ENCODE measurements at places on chromosomes 5 and 9.

DNA sequence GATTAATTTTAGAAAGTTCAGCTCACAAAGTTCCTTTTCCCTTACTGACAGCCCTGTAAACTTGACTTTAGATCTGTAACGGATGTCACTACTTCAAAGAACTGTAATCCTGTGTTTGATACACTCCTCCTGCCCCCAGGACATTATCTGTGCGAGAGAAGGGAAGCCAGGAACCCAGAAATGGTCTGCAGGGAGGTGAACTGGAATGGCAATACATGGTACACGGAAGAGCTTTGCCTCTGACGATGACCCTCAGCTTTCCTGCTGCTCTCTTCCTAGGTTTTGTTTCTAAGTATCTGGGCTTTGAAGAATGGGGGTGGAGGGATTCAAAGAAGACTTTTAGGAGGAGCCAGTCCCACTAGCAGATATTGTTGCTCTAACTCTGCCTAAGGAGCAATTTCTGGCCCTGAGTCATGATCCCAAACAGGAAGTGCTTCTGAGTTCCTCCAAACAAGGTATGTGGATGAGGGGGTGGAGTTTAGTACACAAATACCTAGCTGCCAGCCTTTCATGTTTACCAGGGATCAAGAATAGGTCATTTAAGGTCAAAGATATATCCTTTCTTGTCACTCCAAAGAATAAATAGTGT, 43.4 kb upstream of the TMC1 start:
- DNase-seq = peak; percentile 72

GRCh38 chr5:142262683-142263082, 62.1 kb downstream of the SPRY4 start:
- DNase-seq = no peak

DNA sequence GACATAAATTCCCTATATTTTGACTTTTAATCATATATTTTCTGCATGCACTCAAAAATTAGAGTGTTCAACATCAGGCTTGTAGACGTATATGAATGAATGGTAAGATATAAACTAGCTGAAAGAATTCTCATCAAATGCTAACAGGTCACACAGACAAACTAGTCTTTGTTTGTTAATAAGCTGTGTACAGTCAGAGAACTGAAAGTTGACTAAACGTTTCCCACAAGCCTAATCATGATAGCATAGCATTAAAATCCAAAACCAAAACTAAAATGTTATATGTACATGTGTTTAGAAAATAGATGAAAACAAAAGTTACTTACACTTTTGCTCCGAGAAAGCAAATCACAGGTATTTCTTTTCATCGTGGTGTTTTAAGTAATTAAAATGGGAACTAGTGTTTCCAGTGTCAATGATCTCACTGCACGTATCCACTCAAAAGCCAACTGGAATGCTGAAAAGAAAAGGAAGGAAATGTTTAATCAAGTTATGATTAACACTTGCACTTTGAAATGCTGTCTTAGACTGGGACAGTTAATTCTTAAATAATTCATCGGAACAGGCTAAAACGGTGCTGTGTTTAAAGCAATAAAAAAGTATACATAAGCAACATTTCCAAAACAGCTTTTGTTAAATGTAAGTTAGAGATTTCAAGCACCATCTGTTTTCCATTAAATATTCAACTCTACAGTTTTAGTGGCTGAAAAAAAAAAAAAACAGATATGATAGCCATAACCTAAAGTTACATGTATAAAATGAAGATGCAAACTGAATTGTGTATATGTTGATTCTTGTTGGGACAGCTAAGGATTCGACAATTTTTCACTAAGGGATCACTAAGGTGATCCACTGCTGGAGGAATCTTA, 291.9 kb upstream of the PDE4D start:
- no peak for DNase-seq

GRCh38 chr9:121368138-121368522, 1.9 kb downstream of the STOM start:
- no peak for DNase-seq

DNA sequence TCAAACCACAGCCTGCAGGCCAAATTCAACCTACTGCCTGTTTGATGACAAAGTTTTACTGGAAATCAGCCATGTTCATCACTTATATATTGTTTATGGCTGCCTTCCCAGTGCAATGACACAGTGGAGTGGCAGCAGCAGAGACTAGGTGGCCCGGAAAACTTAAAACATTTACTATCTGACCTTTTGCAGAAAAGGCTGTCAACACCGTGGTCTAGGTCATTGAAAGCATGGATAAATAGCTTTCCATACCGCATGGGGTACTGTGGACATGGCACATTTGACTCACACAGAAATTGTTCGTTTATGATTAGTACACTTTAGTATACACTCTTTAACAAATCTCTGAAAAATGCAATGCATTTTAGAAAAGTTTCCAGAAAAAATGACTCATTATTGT, 298.3 kb upstream of the EFNA5 start:
- no peak for DNase-seq

GRCh38 chr5:132417010-132417439, 47.5 kb downstream of the SLC22A5 start:
- no peak for DNase-seq

DNA sequence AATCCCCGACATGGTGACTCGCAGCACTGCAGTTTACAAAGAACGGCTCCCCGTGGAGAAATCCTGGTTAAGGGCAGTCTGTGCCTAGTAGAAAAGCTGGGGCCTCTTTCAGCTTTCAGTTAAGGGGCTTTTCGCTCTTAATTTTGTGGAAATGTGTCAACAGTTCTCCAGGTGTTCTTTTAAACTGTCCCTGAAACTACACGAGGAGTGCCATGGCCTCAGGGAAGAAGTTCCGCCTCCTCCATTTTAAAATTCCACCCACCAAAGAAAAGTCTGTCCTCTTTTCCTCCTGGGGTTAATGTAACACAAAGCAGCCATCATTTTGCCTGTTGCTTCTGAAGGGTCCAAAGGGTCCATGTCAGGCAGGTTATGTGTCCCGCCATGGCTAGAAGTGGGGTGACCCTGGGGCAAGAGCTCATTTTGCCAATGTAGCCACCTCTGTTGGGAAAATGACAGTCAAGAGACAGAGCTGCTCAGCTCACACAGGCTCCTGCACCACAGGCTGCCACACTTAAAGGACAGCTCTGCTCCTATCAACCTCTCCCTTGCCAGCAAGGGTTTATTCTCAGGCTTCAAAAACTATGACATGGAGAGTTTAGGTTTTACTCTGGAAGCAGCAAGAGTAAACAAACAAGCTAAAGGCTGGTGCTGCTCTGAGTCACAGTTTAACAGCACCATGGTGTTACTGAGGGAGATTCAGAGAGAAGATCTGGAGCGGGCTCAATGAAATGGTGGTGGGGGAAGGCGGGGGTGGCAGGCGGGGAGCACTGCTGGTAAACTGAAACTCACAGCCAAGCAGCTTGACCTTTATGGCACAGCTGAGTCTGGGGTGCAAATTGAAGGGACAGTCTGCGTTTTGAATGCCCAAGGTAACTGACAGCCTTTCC, 3.2 kb downstream of the WHRN start:
- DNase-seq = no peak

DNA sequence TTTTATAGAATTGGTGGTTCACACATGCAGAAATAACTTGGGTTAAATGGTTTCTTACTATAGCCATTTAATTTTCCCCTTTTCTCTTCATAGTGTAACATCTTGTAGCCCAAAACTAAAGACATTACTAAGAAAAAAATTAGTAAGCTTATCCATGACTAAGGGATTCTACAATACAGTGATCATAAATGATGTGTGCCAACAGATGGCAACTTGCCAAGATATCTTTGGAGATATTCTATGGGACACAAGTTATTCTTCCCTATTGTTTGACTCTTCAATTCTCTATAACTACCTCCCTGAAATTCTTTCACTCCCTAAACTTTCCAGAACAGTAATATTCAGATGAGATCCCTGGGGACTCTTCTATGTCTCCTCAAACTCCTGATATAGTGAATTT, 580.6 kb downstream of the PTPRD start:
- DNase-seq = no peak

DNA sequence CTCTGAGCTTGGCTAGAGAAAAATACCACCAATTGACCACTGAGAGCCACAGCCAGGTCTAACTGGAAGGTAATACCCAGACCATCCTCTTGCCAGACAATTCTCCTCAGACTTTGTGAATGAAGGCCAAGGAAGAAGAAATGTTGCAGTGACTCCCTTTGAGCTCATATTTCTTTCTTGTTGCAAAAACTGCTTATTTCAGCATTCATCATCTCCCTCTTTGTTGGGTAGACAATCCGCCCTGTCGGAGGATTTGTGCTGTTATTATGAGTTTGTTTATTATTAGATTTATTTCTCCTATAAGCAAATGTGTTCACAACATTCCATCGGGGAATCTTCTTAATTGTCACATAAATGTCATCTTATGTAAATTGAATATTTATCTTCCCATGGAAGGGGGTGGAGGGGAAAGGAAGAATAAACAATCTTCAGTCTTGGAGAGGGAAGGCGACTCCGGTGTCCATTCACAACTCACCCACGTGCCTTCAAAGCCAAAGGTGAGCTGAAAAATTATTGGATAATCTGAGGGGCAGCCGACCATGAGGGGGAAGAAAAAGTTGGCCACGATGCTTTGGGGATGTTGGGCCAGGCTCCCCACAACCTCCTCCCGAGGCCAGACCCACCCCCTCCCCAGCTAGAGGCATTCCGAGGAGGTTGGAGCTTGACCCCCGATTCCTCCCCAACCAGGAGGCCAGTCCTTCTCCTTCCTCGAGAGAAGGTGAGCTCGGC, 1.8 kb upstream of the JADE2 start:
- DNase-seq = peak; percentile 30

DNA sequence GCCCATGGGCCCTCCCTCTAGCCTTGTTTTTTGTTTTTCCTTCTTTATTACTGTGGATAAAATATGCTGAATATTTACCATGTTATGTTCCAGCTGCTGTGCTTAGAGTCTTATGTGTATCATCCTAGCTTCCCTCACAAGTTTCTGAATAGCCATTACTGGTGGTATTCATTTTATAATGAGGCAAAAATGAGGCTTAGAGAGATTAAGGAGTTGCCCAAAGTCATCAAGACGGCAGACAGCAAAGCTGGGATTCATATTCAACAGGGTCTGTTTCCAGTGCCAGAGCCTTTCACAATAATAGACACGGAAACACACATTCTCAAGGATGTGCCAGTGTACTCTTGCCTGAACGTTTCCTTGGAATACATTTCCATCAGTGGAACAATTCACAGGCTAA, 258.1 kb downstream of the CTNND2 start:
- DNase-seq = no peak

GRCh38 chr5:107372723-107373450, 297.9 kb downstream of the EFNA5 start:
- no peak for DNase-seq

- no peak for DNase-seq
Measured at GRCh38 chr5:135120951-135121350, 86.9 kb upstream of the PITX1 start.

- no peak for DNase-seq
Measured at GRCh38 chr5:180633283-180634177, 15.9 kb downstream of the FLT4 start.

DNA sequence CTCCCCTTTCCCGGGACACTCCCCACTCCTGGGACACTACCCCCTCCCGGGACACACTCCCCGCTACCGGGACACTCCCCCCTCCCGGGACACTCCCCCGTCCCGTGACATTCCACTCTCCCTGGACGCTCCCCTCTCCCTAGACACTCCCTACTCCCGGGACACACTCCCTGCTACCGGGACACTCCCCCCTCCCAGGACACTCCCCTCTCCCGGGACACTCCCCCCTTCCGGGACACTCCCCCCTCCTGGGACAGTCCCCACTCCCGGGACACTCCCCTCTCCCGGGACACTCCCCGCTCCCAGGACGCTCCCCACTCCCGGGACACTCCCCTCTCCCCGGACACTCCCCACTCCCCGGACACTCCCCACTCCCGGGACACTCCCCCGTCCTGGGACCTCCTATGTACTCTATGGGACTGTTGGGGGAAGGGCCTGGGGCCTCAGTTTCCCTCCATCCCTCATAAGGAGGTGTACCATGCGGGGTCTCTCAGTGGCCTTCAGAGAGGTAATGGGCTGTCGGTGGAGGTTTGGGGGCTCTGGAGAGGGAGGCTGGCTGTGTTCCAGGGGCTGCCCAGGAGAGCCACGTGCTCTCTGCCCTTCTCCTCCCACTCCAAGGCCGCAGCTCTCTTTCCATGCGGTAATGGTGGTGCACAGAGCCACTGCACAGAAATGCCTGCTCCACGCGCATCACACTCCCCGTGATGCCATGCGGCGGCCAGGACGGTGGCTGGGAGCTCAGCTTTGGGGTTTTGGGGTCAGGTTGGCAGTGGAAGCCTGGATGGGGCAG, 96.2 kb downstream of the RXRA start:
- no peak for DNase-seq

DNA sequence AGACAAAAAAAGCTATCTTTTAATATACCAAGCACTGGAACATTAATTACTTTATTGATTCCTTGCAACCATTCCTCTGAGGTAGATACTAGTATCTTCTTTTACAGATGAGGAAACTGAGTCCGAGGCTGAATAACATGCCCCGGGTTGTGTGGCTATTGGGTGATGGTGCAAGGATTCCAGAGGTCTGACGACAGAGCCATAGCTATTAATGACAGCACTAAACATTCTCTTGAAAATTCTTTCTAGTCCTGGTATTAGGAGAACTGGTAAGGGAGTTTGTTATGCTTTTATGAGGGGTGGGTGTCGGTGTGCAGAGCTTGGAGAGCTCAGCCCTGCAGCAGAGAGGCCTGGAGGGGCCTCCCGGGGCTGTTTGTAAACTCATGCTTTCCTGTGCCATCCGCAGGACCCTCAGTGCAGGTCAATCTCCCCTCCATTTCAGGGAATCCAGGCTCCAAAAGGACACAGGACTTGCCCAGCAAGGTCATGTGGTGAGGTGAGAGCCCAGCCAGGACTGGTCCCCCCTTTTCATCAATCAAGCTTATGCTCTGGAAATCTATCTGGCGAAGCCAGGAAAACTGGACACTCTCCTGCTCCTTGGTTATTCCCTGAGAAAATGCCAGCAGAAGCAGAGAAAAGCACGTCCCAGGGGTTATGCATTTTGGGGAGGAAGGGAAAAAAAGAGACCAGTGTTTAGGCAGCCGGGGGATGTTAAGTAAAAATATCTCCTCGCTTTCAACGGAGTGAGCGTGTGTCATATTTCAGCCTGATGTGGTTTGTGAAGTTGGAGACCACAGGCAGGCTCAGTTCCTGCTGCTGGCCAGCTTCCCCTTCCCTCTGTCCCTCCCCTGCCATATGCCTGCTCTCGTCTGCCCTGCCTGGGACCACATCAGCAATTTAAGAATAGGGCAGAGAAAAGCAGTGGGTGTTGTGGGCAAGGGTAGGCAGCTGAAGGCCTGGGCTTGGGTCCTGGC, 3.7 kb downstream of the GSN start:
- DNase-seq = no peak

- DNase-seq = no peak
Measured at GRCh38 chr9:34579104-34579807, 10.3 kb downstream of the CNTFR start.

- DNase-seq = no peak
Measured at GRCh38 chr5:135154197-135154596, 120.2 kb upstream of the PITX1 start.

- DNase-seq = no peak
Measured at GRCh38 chr9:3507395-3508077, 18.3 kb downstream of the RFX3 start.

GRCh38 chr9:129567842-129568559, 52.9 kb downstream of the C9orf50 start:
- DNase-seq = peak; percentile 69

- DNase-seq = no peak
Measured at GRCh38 chr9:80146466-80146865, 574.7 kb downstream of the TLE4 start.

- DNase-seq = no peak
Measured at GRCh38 chr9:132006677-132007370, 72.8 kb downstream of the MED27 start.
